ENCODE measurements at places on chromosomes 2 and 18.

- DNase-seq, result no peak
Observed at GRCh38 chr2:202911203-202911511, 316 bp downstream of the WDR12 start.

GRCh38 chr18:5287854-5288253, 7.7 kb downstream of the ZBTB14 start:
- no peak for DNase-seq

DNA sequence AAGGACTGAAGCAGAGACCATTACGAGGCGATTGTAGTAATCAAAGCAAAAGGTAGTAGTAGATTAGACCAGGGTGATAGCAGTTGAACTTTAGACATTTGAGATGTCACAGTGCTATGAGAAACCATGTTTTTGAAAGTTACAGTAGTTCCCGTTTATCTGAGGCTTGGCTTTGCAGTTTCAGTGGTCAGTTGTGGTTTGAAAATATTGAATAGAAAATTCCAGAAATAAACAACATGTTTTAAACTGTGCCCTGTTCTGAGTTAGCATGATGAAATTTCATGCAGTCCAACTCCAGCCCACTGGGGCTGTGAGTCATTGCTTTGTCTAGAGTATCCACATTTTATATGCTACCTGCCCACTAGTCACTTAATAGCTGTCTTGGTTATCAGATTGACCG, 47.5 kb downstream of the ZNF638 start:
- DNase-seq, result no peak

DNA sequence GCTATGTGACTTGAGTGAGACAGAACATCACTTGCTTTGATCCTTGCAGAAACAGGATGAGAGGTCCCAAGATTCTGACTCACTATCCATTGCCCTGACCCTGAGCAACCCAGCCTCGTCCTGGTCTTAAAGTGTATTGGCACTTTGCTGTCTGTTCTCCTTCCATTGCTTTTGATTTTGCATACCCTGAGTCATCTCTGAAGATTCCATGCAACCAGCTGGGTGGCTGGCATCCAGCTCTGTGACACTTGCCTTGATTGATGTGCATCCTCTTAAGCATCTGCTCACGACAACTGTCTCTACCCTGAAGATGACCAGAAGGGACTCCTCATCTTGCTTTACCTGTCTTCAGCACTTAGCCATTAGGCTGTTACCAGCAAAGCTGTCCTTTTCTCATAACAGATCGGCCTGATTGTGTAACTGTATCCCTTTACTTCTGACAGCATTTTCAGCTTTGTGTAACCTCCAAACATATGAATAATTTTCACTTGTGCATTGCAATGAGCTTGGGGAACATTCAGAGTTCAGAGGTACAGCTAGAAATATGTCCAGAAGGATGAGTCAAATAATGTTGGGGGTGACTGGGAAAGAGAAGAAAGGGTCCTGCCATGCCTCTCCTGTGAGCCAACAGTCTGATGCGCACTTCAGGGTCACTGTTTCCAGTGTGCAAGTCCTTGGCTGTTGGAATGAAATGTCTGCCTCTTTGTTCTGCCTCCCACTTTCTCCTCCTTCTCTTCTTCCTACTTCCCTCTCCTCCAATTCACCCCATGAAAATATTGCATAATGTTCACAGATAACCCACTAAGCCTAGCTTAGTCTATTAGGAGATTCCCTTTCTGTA, 249.7 kb upstream of the OSR1 start:
- DNase-seq, result peak; percentile 63

DNA sequence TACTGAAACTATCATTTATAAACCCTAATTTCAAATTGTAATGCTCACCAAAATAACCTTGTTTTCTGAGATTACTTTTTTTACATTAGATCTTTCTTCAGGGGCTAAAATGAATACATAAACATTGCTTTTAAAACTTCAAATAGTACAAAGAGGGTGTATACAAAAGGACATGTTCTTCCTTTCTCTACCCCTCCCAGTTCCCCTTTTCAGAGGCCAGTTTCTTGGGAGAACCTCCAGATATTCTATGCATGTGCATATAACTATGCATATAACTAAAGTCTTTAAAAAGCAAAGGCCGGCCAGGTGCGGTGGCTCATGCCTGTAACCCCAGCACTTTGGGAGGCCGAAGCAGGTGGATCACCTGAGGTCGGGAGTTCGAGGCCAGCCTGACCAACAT, 10.6 kb upstream of the FAM117B start:
- no peak for DNase-seq

GRCh38 chr2:65381607-65382051, 50.8 kb downstream of the SPRED2 start:
- DNase-seq, result no peak

GRCh38 chr2:49371128-49371701, 216.9 kb upstream of the FSHR start:
- no peak for DNase-seq

- no peak for DNase-seq
Observed at GRCh38 chr18:77052297-77052982, 80.1 kb downstream of the MBP start.

DNA sequence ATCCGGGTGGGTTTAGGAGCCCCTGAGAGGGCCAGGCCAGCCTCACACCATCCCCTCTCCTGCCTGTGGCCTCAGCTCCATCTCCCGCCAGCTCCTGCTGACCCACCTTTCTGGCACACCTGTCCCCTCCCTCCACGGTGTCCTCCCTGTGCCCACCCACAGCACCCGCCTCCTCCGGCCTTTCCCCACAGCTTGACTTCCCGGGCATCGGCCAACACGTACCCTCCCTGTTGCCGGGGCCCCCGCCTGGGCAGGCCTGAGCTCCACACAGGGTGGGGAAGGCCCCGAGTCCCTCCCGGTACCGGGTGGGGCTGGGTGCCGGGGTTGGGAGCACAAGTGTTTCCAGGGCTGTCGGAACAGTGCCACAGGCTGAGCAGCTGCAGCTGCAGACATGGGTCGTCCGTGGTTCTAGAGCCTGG, 6.5 kb downstream of the GPC1 start:
- no peak for DNase-seq

GRCh38 chr2:101682311-101682710, 15.2 kb upstream of the MAP4K4 start:
- DNase-seq, result no peak

DNA sequence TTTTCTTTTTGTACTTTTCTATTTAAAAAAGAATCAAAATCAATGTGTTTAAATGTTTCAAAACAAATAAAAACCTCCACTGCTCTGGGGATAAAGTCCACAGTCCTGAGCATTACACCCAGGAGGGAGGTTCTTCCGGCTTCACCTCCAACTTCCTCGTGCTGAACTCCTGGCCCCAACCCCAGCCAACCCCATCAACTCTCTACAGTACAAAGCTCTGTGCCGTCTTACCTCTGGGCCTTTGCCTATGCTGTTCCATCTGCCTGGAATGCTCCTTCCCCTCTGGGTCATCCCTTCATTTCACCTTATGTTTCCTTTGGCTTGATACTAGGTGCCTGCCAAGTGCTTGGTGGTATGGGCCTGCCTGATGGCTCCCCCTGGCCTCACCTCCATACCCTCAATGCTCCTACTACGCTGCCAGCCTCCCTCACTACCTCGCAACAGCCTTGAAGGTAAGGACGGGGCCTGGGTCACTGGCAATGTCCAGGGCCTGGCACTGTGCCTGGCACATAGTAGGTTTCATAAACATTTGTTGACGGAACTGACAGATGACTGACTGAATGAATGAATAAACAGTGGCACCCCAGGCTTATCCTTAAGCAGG, 28.8 kb downstream of the SDC1 start:
- no peak for DNase-seq

- DNase-seq, result no peak
Observed at GRCh38 chr18:74069178-74070050, 78.2 kb downstream of the FBXO15 start.

GRCh38 chr2:27198627-27199026, 13.2 kb upstream of the ATRAID start:
- DNase-seq, result no peak

DNA sequence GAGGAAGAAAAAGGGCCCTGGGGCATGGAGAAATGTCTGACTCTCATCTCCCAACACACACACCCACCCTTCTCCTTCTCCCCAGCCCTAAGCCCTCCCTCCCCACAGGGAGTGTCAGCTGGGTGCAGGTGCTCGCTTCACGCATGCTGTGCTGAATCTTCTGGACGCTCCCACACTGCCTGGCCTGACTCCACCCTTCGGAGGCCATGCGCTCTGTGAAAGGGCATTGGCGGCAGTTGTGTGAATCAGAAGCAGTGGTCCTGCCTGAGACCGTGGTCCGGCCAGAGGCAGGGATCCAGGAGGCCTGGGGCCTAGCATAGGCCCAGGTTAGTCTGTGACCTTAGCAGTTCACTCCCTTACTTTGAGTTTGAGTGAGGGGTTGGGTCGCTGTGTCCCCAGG, 57.1 kb downstream of the LONRF2 start:
- DNase-seq, result no peak

DNA sequence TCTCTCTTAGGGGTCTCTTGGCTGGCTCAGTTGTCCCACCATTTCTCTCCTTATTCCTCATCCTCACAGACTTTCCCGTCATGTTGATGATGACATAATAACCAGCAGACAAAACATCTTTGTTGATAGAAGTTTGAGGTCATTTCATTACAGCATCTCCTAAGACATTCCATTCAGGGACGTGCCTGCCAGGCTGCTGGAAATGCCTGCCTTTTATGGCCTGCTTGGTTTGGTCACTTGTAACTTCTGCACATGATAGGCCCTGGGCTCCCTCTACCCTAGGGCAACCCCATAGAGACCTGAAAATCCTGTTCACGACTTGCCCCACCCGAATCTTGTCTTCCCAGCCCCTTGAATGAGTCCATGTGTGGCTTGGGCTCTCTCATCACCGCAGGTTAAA, 81.7 kb downstream of the SDC1 start:
- no peak for DNase-seq

DNA sequence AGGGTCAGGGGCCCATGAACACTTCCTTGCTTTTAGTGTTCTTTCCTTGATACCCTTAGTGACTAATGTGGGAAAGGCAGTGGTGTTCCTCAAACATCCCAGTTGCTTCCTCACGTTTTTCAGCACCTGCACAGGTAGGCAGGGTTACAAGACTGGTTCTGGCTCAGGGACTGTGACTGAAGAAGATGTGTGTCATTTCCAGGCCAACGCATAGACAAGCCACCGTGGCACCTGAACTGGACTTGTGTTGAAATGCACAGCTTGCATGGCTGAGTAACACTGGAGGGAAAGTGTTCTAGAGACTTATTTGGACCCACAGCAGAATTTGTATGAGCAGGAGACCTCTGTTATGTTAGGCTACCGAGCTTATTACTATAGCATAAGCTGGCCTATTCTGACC, 107.9 kb downstream of the SPOPL start:
- DNase-seq, result no peak
